ENCODE measurements at places on chromosomes 3 and 15. TPM values are rescaled to one million over a fixed set of nuclear protein-coding genes. Genes with fewer than 3 reads are reported as not detected.

The KBTBD13 gene
- total RNA-seq = not detected

DNA sequence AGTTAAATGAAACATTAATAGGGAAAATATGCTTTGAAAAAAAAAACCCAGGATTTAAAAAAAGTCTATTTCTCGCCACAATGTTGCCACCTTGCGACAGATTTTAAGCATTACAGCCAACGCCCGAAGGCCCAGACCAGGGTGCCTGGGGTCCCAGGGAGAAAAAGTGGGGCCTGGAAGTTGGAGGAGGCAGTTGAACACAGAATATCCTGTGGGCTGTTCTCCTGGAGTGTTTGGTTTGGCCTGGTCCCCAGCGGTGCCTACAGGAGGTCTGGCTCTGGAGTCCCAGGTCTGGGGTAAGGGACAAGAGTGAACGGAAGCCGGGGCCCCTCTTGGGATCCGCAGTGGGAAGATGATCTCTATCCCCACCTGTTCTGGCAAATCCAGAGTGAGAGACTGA is 3.4 kb downstream of the RNU6-1 start:
- peak; percentile 60 for DNase-seq

GRCh38 chr3:9947025-9947995 is 4.9 kb downstream of the PRRT3 start:
- peak; percentile 76 for DNase-seq

The TMC3 gene
- not detected for total RNA-seq

The INKA1 gene
- 3.3 TPM for total RNA-seq

The MAPKAPK3 gene
- total RNA-seq = 25.4 TPM

GRCh38 chr3:136070953-136071949 is 105.7 kb downstream of the PPP2R3A start:
- DNase-seq = peak; percentile 41

GRCh38 chr3:43287500-43287873 is 1.1 kb downstream of the SNRK start:
- peak; percentile 13 for DNase-seq

GRCh38 chr3:48928679-48929078 is 10.0 kb downstream of the ARIH2 start:
- DNase-seq = no peak

The MRPS22 gene
- total RNA-seq = 90.1 TPM

- DNase-seq = peak; percentile 78
Observed at GRCh38 chr15:38864827-38865581, 300.4 kb upstream of the RASGRP1 start.

Measured in fibroblast of lung (primary cell).